HL-60 (cell line): ENCODE measurements at places on chromosomes 1 and 21.

GRCh38 chr1:18681423-18681835 lies 50.8 kb downstream of the PAX7 start:
- peak; percentile 58 for DNase-seq

GRCh38 chr1:99970713-99971255 lies 988 bp downstream of the SLC35A3 start:
- no peak for DNase-seq

DNA sequence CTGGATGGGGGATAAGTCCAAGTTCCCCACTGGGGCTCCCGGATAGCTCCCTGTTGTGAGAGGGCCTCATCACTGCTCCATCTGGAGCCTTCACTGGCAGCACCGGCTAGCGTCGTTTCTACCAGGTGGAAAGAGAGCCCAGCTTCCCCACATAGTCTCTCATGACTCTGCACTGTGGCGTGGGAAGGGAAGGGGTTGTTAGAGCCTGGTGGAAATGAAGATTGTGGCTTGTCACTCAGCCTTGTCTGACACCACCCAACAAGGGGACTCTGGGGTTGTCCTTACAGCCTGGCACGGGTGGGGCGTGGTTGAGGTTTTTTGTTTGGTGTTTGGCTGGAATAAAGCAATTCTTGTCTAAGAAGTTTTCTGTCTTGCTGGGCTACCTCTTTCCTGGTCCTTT lies 94.6 kb downstream of the ADARB1 start:
- no peak for DNase-seq

- DNase-seq: no peak
These were observed 3.5 kb downstream of the GRHL3 start for GRCh38 chr1:24322470-24323177.

GRCh38 chr1:220347654-220348175 lies 75.5 kb upstream of the RAB3GAP2 start:
- no peak for DNase-seq

DNA sequence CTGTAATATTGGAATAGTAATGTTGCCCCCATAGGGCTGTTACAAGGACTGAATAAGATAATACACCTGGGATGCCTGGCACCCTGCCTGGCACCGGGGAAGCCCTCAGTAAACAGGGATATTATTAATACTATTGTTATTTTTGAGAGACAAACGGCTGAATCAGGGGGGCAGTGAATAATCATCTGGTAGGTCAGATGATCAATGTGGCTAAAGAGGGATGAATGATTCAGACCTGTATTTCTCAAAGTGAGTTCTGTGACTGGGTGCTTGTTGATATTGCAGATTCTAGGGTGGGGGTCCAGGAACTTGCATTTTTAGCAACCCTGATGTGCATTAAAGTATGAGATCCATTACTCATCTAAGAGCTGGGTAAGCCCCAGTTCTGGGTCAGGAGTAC lies 46.2 kb upstream of the BCL10 start:
- no peak for DNase-seq

DNA sequence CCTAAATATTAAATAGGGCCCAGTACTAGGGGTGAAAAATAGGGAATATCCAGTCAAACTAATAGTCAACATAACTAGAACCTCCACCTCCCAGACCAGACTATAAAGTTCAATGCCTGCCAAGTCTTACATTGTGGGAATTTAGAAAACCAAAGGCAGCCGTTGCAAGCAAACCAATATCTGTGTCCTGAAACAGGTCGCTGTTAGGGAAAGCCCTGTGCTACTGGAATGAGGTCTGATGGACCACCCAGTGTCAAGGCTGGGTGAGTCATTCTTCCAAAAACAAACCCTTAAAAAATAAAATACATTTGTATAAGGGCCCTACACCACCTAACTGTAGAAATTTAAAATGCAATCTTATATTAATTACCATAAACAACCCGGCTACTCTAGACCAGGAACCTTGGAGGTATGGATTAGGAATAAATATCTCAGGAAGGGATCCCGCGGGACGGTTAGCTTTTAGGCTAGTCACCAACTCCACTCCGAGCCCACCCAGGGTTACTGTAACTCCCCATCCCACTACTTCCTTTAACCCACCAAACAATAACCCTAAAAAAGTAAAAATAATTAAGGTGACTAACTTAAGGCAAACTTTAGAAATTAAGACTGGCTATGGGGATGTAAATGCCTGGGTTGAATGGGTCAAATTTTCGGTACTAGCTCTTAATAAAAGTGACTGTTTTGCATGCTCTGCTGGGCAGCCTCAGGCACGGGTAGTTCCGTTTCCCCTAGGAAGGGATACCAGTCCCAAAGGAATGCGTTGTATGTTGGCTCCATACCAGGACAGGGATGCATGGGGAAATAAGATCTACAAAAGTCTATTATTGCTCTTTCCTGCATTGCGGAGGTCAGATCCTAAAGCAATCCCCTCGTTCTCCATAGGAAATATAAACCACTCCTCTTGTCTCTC lies 65.4 kb upstream of the TLR5 start:
- DNase-seq: no peak
